ENCODE measurements at places on chromosomes 7 and 10.
A peak's percentile ranks its signal among the peaks of the same experiment; 100 is the strongest.

- DNase-seq: no peak
These were observed 54.7 kb upstream of the SYPL1 start for GRCh38 chr7:106166651-106167342.

- no peak for DNase-seq
These were observed 82.5 kb downstream of the ICA1 start for GRCh38 chr7:8179486-8179885.

DNA sequence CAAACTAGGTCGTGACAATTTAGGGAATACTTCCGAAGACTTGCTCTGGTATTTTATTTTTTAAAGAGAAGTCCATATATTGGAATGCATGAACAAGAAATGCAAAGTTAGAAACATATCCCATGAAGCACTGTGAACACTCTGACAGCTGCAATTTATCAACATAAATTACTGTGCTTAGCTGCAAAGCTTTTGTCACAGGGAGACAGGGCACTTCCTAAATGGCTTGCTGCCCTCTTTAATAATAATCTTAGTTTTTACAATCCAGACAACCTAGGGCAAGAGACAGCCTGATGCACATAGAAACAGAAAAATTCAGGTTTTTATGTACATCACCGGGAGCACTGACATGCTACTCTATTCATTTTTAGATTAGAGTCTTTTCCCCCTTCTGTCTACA lies 78.3 kb upstream of the NOBOX start:
- no peak for DNase-seq

DNA sequence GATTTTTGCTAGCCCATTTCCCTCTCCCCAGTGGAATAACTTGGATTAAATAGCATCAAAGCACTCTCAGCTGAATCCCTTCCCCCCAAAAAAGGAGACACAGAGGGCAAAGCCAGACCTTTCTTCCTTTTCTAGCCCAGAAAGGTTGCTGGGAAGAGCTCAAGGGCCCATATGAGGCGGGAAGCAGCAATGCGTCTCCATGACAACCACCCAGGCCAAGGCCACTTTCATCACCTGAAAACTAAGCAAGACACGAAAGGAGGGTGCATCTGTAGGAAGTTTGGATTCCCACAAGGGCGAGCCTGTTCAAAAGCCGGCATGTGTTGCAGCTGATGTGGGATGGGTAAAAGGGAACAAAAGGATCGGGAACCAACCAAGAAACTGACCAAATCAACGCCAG lies 229.1 kb downstream of the PLXNA4 start:
- no peak for DNase-seq

DNA sequence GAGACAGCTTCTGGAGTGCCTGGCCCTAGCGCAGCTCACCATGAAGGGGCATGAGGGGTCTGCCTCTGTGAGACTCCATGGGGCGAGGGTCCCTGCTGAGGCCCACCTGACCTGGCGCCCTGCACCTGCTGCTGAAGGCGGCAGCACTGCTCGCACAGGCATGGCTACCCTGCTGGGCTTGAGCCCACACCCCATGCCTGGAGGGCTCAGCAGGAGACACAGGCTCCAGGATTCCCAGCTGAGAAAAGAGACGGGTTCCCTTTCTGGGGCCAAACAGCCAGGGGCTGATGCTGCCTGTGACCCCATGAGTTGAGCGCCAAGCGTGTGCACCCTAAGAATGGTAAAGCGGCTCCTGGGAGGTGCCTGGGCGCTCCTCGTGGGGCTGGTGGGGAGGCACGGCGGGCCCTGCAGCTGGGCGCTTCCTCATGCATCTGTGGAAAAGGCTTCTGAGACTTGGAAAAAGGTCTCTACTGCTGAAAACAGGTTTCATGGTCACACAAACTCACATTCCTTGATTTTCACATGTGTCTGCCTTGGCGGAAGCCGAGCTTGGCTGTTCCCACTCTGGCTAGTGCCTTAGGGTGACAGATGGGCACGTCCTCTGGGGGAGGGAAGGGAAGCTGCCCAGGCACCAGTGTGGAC lies 233.4 kb downstream of the ZMYND11 start:
- DNase-seq: no peak

DNA sequence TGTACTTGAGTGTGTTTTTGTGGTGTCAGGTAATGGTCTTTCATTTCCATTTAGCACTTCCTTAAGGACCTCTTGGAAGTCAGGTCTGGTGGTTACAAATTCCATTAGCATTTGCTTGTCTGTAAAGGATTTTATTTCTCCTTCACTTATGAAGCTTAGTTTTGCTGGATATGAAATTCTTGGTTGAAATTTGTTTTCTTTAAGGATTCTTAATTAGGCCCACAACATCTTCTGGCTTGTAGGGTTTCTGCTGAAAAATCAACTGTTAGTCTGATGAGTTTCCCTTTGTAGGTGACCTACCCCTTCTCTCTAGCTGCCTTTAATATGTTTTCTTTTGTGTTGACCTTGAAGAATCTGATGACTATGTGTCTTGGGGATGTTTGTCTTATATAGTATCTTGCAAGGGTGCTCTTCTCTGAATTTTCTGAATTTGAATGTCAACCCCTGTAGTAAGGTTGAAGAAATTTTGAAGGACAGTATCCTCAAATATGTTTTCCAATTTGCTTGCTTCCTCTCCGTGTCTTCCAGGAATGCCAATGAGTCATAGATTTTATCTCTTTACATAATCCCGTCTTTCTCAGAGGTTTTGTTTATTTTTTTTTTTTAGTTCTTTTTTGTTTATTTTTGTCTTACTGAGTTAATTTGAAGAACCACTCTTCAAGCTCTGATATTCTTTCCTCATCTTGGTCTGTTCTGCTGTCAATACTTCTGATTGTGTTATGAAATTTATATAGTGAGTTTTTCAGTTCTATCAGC lies 70.2 kb downstream of the SLC39A12 start:
- DNase-seq: no peak

DNA sequence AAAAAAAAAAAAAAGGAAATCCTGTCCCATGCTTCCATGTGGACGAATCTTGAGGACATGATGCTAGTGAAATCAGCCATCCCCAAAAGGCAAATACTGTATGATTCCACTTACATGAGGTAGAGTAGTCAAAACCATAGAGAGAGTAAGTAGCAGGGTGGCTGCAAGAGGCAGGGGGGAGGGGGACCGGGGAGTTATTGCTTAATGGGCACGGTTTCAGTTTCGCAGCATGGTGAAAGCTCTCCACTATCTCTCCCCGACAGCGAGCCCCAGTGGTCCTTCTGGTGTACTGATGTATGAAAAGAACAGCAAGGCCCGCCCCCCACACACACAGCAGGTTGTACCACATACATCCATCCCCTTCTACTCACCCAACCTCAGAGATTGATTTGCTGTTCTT lies 32.8 kb downstream of the NOD1 start:
- peak; percentile 22 for DNase-seq

DNA sequence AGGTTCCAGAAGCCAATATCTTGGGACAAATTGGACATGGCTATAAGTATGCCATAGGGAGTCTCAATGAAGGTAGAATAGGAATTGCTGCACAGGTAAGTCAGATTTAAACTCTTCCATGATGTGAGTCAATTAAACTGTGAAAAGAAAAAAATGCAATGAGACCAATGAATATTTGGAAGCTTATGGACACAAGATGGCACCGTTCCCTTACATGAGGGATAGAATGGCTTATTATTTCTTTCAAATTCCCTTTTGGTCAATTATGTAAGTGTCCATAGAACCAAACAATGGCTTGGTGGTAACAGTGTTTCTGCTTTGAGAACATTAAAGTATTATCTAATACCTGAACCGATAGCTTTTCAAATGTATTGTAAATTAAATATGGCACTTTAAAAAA lies 35.6 kb downstream of the ACADSB start:
- DNase-seq: peak; percentile 7

DNA sequence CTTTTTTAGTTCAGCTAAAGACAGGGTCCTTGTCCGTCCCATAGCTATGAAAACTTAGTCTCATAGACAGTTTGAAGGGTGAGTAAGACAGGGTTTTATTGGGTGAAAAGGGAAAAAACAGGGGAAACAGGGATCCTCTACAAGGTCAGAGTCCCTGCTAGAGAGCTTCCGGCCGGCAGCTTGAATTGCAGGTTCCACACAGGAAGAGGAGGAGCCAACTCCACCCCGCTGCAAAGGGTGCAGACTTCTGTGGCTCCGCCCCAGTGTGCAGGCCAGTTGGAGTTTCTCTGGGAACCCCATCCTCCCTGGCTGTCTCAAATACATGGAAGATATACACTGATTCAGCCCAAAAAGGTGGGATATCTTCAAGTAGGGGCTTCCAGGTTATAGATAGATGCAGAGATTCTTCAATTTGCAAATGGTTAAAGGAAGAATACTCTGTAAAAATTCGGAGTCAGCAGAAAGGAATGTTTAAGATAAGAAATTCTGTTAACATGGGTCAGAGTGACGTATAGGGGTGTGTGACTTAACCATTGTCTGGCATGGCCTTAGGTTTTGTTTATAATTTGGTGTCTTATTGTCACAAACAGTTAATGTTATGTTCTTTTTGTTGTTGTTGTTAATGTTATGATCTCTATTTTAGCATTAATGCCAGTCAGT lies 34.6 kb upstream of the HECW1 start:
- DNase-seq: no peak

GRCh38 chr10:55786461-55787050 lies 574.5 kb downstream of the ZWINT start:
- no peak for DNase-seq

Measured in NCI-H524 treated with DMSO at 0.1 percent for 48 hours (cell line).